ENCODE measurements at places on chromosomes 12 and 14. TPM values are rescaled to one million over a fixed set of nuclear protein-coding genes. Genes with fewer than 3 reads are reported as not detected.

DNA sequence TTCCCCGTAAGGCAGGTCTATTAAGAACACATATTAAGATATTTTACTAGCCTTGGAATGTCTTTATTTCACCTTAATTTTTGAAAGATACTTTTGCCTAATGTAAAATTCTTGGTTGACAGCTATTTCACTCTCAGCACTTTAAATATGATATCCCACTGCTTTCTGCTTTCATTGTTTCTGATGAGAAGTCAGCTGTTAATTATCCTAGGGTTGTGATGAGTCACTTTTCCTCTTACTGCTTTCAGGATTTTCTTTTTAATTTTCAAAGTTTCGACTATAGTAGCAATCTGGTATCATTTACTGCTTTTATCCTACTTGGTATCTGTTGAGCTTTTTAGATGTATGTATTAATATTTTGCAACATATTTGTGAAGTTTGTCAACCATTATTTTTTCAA lies 578.9 kb upstream of the ATP2B1 start:
- no peak for DNase-seq

- no peak for DNase-seq
Observed at GRCh38 chr12:88036353-88036965, 7.3 kb upstream of the C12orf50 start.

- DNase-seq = no peak
Observed at GRCh38 chr12:104955703-104956102, 2.4 kb downstream of the SLC41A2 start.

- no peak for DNase-seq
Observed at GRCh38 chr12:20262119-20262518, 106.2 kb upstream of the PDE3A start.

DNA sequence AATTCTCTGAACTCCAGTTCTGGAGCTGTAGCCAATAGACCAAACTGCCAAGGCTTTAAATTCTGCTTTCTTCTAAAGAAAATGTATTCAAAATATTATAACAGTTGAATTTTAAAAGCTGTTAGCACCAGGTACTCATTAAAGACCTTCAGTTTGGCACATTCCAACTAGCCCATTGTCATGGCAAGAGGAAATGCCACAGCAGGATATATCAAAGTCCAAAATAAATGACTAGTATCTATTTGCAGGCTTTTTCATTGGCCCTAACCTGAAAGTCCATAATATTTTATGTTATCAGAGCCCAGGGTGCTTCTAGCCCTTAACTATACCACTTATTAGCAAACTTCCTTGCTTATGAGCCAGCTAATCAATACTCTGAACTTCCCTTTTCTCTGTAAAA lies 3.1 kb upstream of the RIC8B start:
- no peak for DNase-seq

DNA sequence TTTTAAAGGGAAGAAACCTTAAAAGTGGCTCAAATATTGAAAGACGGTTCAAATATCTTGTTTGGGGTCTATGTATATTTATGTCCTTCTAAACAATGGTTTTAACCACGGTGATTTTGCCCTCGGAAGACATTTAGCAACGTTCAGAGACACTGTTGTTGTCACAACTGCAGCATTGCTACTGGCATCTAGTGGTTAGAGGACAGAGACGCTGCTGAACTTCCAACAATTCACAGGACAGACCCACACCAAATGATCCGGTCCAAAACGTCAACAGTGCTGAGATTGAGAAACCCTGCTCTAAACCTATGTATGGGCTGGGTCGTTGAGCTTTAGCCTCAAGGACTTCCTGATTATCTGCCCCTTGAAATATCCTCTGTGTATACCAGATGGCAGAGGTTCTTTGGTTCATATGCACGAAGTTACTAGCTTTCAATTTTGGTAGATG lies 1.7 kb downstream of the ANGEL1 start:
- no peak for DNase-seq

DNA sequence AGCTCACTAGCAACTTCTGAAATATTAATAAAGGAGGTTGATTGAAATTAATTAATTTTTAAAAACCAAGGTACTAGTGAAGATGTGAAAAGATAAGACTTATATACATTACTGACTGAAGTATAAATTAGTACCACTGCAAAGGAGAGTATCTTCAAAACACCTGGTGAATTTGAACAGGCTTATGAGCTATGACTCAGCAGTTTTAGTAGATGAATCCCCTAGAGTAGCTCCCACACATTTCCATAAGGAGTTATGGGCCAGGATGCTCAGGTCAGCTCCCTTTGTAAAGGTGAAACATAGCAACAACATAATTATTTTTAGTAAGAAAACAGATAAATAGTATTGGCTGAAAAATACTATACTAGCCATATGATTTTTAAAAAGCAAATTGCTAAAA lies 218.6 kb downstream of the SYT1 start:
- no peak for DNase-seq

DNA sequence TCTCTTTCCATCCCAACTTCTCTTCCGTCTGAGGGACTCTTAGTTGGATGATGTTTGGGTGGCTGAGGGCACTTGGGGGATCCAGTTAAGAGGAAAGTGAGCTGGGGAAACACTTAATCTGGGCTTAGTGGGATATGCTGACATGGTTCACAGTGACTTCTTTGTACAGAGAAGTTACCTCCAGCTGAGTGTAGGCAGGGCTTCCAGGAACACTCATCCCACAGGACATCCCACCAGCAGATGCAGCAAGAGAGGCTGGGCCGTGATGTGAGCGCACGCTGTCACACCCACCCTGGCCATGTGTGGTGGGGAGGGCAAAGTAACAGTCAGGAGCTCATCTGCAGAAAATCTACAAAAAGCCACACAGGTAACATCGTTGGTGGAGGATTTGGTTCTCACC lies 832 bp upstream of the CACNA2D4 start:
- DNase-seq = no peak

GRCh38 chr14:84520711-84521338 lies 1009.1 kb upstream of the FLRT2 start:
- no peak for DNase-seq

DNA sequence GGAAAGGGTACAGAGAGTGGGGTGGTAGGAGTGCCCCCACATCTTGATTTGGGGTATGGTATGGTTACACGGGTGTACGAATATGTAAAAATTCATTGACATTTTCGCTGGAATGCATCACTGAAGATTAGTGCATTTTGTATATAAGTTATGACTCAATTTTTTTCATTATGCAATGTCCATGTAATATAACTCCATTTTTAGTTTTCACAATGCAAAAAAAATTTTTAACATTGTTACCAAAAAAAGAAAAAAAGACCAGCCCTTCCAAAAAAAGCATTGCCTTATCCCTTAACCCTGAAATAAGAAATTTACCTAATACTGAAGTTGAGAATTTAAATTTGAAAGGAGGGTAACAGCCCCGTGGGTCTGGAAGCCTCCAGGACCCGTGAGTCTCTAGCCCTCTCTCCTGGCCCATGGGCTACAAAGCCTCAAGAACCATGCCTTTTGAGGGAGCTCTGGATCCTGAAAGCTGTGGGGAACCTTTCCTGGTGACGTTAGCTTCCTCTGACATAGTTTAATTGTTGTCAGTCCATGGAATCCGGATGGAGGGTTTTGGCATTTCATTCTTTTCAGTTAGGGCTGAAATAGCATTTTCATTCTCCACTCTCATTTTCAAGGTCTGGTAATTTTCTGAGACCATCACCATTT lies 55.6 kb upstream of the ACTN1 start:
- DNase-seq = no peak

DNA sequence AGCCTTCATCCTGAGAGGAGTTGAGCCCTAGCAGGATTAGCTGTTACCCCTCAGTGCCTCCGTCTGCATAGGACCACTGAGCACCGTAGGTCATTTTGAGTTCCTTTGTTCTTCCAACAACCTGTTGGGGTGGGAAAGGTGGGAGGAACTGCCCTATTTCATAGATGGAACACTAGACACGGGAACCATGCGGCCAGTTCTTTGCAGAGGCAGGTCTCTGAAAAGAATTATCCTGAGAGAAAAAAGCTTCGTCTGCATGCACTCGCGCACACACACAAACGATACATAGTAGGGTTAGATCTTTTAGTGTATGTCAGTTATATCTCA lies 28.5 kb downstream of the TRAFD1 start:
- no peak for DNase-seq

- peak; percentile 80 for DNase-seq
Observed at GRCh38 chr12:93742110-93742934, 65.1 kb downstream of the CRADD start.

GRCh38 chr14:35202195-35202594 lies 79.8 kb downstream of the PRORP start:
- DNase-seq = no peak

GRCh38 chr14:60845523-60845922 lies 111.0 kb downstream of the MNAT1 start:
- no peak for DNase-seq

- no peak for DNase-seq
Observed at GRCh38 chr14:25896777-25897176, 701.1 kb downstream of the NOVA1 start.

GRCh38 chr12:51295651-51296050 lies 25.4 kb upstream of the SMAGP start:
- DNase-seq = no peak

DNA sequence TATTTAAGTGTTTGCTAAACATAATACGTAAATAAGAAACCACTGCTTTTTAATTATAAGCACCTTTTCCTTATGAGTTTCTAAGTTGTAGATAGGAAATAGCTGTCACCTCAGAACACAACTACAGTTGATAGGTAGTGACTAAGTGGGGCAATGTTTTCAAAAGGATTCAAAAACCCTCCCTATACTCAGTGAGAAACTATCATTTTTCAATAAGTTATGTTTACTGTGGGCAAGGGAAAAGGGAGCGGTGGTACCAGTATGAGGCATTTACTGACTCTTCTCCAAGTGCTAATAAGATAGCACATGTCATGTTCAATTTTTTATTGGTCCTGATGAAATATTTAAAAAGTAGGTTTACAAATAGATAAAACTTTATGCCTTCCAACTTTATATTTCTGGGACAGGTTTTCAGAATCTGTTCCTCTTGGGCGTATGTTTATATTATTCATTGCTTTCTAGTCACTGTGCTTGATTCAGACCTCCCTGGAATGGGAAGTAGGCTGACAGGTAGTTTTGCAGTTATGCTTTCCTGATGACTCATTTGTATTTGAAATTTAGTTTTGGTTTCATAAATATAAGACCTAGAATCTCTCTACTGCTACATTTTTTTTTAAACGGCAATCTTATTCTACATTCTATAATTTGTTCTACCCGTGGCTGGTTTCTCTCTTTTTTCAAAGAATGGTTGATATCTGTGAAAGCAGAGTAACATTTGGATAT lies 153.1 kb downstream of the TMEM117 start:
- no peak for DNase-seq

GRCh38 chr12:10364815-10365622 lies 24.8 kb downstream of the KLRK1 start:
- DNase-seq = peak; percentile 70

- peak; percentile 80 for DNase-seq
Observed at GRCh38 chr12:1606021-1606622, 11.7 kb upstream of the FBXL14 start.

DNA sequence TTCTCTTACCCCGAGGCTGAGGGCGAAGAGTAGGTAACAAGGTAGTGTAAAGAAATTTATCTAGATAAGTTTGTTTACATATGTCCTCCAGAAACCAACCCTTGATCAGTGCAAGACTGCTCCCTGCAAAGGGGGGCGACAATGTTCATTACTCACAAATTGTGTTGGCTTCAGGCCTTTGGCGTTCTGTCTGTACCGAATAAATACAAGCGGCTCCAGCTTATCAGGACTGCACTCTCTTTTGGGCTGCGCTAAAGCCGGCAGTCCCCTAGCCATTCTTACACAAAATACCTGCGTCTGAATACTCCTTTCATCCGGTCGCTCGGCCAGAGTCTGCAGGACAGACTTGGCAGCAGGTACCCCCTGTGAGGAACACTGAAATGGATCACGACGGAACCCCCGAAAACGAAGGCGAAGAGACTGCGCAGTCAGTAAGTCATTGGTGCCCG lies 116.4 kb downstream of the PPHLN1 start:
- DNase-seq = no peak

GRCh38 chr12:89951050-89951693 lies 242.5 kb upstream of the ATP2B1 start:
- no peak for DNase-seq

DNA sequence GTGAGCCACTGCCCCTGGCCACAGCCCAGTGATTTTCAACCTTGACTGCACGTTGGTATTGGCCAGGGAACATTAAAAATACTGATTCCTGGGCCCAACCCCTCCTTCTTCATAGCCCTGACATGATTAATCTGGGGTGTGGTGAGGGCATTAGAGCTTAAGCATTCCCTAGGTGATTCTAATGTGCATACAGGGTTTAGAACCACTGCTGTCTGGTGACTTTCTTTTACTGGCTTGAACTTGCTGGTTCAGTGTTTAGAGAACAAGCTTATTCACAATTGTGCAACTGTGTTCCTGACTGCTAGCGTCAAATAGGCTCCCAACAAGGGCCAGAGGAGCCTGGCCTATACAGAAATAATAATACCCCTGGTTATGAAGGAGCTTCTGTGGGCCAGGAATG lies 488.8 kb upstream of the CCDC196 start:
- no peak for DNase-seq

DNA sequence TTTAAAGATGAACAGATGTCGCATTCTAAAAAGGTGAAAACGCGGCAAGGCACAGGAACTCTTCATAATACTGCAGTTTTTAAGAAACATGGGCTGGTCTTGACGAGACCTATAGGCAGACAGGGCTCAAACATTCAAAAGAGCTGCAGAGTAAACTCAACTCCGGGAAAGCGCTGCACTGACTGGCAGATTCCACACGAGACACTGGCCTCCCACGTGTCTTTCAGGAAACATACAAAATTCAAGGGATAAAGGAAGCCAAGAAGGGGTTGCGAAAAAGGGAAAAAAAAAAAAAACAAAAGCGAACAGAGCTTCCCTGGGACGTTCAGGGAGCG lies 614 bp upstream of the ARF6 start:
- DNase-seq = no peak

GRCh38 chr12:123059500-123059899 lies 79.0 kb downstream of the ARL6IP4 start:
- no peak for DNase-seq

GRCh38 chr14:96676166-96676565 lies 121.0 kb upstream of the VRK1 start:
- no peak for DNase-seq

GRCh38 chr12:24979329-24979728 lies 30.4 kb upstream of the BCAT1 start:
- no peak for DNase-seq

- peak; percentile 26 for DNase-seq
Observed at GRCh38 chr12:76927170-76927784, 48.5 kb upstream of the CSRP2 start.

The LHX5 gene
- not detected for total RNA-seq

The RAB5B gene
- 24.5 TPM for total RNA-seq

The TAS2R30 gene
- 0.86 TPM for total RNA-seq

The HVCN1 gene
- 47.4 TPM for total RNA-seq

The GPRC5A gene
- 0.27 TPM for total RNA-seq

The SERPINA10 gene
- total RNA-seq = not detected

The MYL2 gene
- total RNA-seq = not detected

The CCDC197 gene
- total RNA-seq = not detected

The ARHGEF25 gene
- total RNA-seq = 1.9 TPM

The DHRS2 gene
- 11.6 TPM for total RNA-seq

The KRT77 gene
- total RNA-seq = not detected

The CIROP gene
- total RNA-seq = not detected

The ACSM4 gene
- total RNA-seq = not detected

The SYNDIG1L gene
- total RNA-seq = not detected

The KERA gene
- total RNA-seq = not detected

The MYH7 gene
- total RNA-seq = 0.06 TPM

The SERPINA12 gene
- not detected for total RNA-seq

The JDP2 gene
- 2.1 TPM for total RNA-seq

The OR6C75 gene
- total RNA-seq = not detected

The WNT1 gene
- not detected for total RNA-seq

The NAV3 gene
- not detected for total RNA-seq

The OTX2 gene
- not detected for total RNA-seq

Measured in activated naive CD8-positive, alpha-beta T cell treated with anti-CD3 and anti-CD28 coated beads for 36 hours (primary cell).